ENCODE measurements at places on chromosomes 13 and 19.

GRCh38 chr19:29547981-29548380 is 22.2 kb downstream of the VSTM2B start:
- no peak for DNase-seq

DNA sequence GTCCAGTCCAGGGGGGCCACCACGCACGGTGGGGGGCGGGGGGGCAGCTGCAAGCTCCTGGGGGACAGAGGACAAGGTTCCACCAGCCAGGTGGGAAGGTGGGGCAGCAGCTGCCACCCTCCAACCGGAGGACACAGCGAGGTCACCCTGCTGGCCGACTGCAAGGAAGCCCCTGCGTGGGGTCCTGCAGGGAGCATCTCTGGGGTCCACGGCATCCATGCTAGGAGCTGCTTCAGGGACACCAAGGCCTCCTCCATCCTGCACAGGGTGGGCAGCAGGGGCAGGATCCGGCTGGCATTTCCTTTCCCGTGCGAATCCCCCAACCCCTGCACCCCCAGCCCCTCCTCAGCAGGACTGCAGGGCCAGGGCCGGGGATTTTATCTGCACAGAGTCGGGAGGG is 8.3 kb upstream of the KLF16 start:
- DNase-seq, result no peak

GRCh38 chr13:73173279-73173811 is 114.5 kb downstream of the KLF5 start:
- DNase-seq, result no peak

DNA sequence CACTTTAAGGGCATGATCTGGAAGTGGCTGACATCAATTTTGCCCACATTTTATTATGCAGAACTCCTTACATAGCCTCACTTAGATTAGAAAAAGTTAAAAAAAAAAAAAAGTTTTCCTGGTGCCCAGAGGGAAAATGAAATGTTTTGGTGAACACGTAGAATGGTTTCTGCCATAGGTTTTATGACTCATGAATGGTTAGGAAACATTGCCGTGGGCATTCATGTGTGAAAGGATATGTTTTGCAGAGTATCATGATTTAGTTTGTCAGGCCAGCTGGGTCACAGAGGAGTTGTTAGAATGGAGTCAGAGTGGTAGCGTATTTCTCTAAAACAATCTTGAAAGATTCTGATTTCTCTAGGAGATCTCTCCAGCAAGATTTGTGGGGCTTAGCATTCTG is 133.8 kb downstream of the MRPL57 start:
- no peak for DNase-seq

- no peak for DNase-seq
These were observed 37.4 kb downstream of the NAXD start for GRCh38 chr13:110652764-110653163.

DNA sequence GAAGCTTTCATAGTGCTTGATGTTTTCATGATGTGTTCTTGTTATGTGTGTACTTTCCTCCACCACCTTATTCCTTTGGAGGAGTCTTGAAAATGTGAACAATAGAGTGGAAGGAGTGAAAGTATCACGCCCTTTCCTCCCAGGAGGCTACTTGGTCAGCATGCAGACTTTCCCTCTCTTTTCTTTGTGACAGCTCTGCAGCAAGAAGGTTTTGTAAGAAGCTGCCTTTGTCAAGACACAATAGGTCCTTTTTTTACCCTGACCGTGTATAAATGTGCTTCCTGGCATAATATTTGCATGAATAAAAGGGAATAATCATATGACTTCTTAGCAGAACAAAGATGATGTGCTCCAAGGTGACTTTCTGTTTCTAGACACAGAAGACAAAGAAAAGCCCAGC is 882.6 kb upstream of the SLITRK5 start:
- DNase-seq, result no peak

DNA sequence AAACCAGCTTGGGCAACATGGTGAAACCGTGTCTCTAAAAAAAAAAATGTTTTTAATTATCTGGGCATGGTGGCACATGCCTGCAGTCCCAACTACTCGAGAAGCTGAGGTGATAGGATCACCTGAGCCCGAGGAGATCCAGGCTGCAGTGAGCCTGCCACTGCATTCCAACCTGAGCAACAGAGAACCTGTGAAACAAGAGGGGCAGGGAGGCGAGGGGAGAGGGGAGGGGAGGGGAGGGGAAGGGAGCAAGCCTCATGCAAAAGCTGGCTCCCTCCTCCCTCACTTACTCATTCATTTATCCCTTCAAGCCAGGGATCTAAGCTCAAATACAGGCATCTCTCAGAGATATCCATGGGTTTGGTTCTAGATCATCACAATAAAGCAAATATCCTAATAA is 8.9 kb downstream of the ATP7B start:
- DNase-seq, result no peak

- DNase-seq, result no peak
These were observed 44.1 kb upstream of the RFXAP start for GRCh38 chr13:36774931-36775330.

GRCh38 chr13:105565136-105565727 is 970.2 kb downstream of the EFNB2 start:
- no peak for DNase-seq

- no peak for DNase-seq
These were observed 136.8 kb upstream of the SERP2 start for GRCh38 chr13:44236801-44237207.

- DNase-seq, result no peak
These were observed 458.1 kb upstream of the ARGLU1 start for GRCh38 chr13:107025991-107026390.

- DNase-seq, result no peak
These were observed at the start of gene APOC4 for GRCh38 chr19:44942067-44942571. Gene APOC4, plus strand, starts transcription at chr19:44942237. Its CDS starts 41 bp downstream, at chr19:44942278.

GRCh38 chr19:46303322-46303690 is 6.5 kb downstream of the HIF3A start:
- no peak for DNase-seq

DNA sequence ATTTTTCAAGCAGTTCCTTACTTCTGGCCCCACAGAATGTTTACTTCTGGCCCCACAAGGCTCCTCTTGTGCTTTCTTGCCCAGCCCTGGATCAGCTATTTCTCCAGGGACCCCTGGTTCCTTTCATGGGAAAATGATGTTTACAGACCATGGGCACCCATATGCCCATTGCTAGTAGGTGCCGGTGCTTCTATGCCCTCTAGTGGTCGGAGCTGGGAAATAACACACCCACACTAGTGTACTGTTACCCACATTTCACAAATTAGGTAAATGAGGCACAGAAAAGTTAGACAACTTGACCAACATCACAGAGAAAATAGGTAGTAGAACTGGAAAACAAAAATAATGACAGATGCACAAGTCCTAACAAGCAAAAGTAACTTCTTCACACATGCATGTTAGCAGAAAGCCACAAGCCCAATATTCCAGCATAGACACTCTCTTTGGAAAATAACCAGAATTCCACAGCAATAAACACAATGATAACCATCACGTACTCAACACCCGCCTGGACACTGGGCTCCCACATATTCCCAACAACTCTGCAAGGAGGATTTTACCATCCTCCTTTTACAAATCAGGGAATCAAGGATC is 1.3 kb upstream of the CEACAM6 start:
- peak; percentile 54 for DNase-seq

GRCh38 chr13:24741016-24741662 is 22.8 kb upstream of the RNF17 start:
- DNase-seq, result peak; percentile 23

DNA sequence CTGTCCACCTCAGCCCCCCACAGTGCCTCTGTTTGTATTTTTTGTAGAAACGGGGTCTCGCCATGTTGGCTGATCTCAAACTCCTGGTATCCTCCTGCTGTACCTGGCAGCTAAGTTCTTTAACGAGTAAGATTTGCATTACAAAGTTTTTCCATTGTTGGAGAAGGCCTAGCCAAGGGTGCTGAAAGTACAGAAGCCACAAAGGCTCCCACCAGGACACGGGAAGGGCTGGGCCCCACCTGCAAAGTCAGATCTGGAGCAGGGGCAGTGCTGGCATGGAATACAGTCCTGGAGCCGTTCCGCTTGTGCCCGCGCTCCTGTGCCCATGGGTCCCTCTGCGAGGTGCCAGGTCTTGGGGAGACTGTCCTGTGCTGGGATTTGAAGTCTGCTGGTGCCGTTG is 12.1 kb downstream of the FZR1 start:
- DNase-seq, result no peak

Data from T-helper 2 cell (primary cell).